ENCODE measurements at places on chromosomes 4 and X.

DNA sequence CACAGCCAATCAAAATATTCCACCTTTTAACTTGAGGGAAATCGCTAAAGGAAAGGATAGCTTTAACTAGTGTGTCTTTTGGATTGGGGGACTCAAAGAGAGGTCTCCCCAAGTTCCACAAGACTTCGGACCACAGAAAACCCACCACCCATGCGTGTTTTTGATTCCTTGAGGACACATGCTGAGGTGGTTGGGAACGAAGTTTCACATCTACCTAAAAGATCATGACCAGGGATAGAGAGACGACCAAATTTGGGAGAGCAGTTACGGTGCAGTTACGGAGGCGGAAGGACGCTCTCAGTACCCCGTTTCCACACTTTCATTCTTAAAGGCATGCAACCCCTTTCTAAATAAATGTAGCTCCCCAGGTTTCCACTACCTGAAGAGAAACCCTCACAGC lies 1.1 kb downstream of the PCYT1B start:
- no peak for DNase-seq

- no peak for DNase-seq
Measured at GRCh38 chrX:82163701-82164100, 961.8 kb downstream of the SH3BGRL start.

- DNase-seq, result no peak
Measured at GRCh38 chrX:19886883-19887531, 393 bp downstream of the SH3KBP1 start.

GRCh38 chr4:154399259-154399974 lies 92.2 kb downstream of the DCHS2 start:
- no peak for DNase-seq

- no peak for DNase-seq
Measured at GRCh38 chrX:49286581-49286980, 16.9 kb upstream of the GAGE10 start.

GRCh38 chrX:151763711-151764110 lies 29.2 kb downstream of the CNGA2 start:
- no peak for DNase-seq

- DNase-seq, result no peak
Measured at GRCh38 chrX:48933757-48934156, 14.9 kb upstream of the PIM2 start.

GRCh38 chr4:95510145-95510544 lies 38.6 kb downstream of the UNC5C start:
- no peak for DNase-seq

DNA sequence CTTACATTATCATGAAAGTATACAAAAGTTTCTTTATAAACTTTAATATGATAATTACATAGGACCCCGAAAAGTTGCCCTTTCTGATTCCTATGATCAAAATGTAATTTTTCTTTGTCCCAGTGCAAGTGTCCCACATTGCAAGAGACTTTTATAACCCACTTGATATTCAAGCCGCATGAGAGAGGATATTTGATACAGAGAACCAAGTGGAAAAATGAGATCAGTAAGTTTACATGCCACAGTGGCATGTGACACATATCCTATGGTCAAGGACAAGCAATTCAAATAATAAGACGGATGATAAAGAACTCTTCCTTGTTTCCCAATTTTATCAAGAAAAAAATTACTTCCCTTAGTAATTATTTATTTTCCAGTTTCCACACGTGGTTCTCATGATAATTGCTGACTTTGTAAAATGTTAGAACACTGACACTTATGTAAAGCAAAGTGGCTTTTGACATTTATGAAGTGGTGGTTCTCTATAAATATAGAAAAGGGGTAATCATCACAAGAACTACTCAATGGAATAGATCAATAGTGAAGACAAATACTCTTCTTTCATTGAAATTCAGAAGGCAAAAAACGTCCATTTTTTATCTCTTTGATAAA lies 273.7 kb upstream of the NOCT start:
- DNase-seq, result no peak

DNA sequence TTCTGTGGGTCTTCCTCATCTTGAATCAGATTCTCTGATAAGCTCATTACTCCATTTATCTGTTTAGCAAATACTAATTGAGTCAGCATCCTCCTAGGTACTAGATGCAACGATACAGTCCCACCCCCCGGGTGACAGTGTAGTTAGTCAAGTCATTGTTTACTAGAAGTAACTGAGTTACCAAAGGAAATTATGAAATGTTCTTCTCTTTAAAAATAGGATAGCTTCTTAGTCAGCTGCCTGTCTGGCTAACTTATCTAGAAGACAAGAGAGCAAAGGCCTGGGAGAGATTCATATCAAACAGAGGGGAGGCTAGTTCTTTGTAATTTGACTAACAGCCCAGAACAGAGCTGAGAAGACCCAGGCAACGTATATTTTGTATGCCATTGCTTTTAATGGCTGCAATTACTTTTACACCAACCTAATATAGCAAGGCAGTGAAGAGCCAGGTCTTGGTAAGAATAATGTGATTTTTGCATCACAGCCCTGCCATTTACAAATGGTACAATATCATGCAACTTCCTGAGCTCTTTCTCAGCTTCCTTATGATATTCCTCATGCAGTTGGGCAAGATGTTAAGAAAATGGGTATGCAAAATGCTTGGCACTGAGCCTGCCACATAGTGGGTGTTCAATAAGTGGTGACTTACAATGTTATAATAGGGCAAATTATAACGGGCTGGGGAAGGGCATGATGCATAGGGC lies 149.9 kb downstream of the CHIC2 start:
- DNase-seq, result no peak

DNA sequence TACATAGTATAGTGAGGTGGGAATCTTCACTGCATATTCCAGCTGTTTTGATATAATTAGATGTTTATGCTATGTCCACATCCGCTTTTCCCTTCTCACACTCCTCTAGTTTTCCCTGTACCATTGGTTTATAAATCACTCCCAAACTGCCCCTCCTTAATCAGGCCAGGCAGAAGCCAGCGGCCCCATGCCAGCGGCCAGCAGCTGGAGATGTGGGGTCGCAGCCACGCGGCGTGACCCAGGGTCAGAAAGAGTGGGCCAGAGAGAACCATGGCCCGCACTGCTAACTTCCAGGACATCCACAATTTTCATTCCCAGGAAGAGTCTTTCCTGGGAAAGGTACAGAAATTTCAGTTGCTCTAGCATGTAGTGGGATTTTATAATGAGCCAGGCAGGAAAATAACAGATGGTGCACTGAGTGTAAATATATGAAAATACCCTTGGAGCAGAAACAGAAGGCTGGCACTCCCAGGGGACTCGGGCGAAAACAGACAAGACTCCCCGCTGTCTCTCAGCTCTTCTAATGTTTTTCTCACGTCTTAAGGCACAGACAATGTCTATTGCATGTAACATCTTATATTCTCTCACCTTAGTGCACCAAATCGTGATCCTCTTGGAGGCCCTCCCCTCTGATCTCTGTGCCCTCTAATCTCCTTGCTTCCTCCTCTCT lies 145.9 kb upstream of the ZFP42 start:
- no peak for DNase-seq

DNA sequence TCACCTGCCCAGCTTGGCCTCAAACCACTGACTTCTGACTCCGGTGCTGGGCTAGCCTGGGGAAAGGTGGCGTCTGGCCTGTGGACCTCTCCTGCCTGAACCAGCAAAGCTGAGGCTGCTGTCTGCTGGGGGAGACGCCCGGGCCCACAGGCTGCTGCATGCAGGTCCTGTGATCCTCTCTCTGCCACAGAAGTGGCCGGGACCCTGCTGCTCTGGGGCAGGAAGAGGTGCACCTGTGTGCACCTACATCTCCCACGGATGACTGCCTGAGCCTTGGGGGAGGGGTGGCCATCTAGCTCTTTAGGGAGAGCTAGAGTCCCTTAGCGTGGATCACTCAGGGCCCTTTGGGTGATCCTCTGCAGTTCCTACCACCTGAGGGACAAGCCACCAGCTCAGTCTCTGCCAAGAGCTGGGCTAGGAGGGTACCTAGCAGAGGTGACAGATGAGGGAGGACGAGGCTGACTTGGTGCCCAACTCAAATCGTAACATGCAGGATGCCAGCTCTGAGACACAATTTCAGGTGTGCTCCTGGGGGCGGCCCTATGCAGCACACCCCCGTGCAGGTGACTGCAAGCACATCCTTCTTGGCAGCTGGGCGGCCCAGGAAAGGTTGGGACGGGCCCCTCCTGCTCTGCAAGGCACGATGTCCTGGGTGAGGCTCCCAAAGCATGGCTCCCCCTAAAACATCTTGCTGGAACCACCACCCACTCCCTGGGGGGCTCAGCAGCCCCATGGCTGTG lies 22.5 kb downstream of the LETM1 start:
- no peak for DNase-seq
